H9 (cell line): ENCODE measurements at places on chromosomes 12 and 14.
A peak's percentile ranks its signal among the peaks of the same experiment; 100 is the strongest.

DNA sequence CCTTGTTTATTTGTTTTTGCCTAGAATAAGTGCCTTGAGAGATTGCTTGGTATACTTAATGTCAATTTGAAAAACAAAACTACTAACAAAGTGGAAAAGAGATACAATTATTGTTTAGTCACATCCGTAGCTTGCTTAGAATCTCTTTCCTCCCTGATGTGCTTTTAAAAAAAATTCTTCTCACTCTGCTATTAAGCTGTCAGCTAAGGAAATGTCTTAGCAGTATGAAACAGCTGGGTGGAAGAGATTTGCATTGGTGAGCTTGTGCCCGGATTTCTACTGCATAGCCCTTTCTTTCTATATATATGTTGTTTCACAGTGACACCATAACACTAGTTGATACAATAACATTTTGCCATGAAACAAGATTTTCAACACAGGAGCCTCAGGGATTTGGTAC lies 229.4 kb upstream of the RGS6 start:
- no peak for DNase-seq

DNA sequence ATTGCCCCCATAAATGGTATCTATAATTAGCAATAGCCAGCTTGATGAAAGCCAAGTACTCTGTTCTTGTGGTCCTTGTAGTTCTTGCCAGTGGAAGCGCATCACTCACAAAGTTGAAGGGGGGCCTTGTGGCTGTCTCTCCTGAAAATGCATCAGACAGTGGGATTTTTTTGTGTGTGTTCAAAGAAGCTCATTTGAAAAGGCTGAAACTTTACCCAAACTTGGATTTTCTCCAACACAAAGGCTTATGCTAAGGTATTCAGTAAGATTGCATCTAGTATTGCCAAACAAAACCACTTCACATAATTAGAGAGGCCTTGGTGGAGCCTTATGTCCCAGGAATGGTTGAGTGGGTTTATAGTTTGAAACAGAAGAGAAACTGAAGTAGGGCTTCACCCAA lies 216.7 kb upstream of the TMTC1 start:
- DNase-seq: no peak

GRCh38 chr14:61925043-61925442 lies 162.8 kb downstream of the SNAPC1 start:
- peak; percentile 49 for DNase-seq

GRCh38 chr14:63877550-63877939 lies 24.7 kb downstream of the SYNE2 start:
- no peak for DNase-seq

DNA sequence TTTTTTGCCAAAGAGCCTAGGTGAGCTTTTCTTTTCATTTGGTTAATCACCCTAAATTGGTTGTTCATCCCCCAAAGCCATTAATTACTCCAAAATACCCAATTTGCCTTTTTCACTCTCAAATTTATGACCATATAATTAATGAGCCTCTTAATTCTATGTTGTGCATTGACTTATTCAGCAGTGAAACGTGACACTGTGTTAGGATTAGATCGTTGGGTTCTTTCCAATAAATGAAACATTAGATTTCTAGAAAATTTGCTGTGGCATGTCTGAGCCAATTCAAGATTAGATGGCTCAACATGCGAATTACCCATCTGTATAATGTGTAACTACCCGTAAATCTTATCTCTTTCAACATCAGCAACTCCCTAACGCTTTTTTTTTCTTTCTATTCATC lies 273.4 kb downstream of the BMP4 start:
- DNase-seq: no peak

DNA sequence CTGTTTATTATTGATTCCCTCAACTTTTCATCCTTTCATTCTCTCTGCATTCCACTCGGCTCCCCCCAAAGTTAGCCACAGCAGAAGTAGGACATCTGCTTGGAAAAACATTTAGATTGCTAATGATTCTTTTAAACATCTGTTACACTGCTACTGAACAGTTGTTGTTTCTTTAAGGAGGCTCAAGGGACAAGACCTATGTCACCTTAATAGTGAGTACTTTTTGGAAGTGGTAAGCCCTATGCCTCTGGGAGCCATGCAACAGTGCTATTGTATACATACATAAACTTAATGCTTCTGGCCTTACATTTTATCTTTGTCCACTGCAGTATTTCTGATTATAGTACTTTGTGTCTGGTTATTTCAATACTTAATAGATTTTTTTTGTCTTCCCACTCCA lies 628.2 kb upstream of the FOXG1 start:
- DNase-seq: no peak

- DNase-seq: no peak
Measured at GRCh38 chr14:58705066-58705465, 67.3 kb downstream of the DACT1 start.

DNA sequence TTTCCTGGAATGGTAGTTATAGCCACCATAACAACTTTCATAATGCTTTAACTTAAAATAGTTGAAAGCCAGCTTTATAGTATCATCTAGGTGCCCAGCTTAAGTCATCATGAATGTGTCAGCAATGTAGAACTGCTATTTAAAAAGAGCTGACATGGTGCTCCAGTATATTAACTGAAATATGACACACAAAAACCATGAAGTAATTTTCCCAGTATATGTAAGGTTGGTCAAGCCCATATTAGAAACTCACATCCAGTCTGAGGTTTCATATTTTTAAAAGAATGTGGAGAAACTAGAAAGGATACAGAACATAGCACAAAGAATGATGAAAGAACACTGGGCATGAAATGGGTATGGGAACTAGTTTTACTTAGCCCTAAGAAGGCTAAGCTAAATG lies 121.3 kb upstream of the KRAS start:
- DNase-seq: no peak

DNA sequence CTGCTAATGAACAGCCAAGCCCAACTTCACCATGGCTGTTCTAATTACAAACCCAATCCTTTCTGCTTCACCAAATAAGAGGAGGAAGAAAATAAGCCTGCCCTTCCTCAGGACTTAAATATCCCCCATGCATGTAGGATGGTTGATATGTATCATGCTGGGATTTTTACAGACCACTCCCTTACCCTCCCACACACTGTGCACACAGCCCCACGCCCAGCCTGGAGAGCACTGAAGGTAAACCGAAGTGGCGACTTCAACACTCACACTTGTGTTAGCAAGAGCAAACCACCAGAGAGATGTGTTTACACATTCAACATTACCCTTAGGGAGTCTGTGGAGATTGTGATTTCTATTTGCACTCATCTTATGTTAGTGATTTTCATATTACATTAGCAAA lies 241.2 kb downstream of the EGLN3 start:
- no peak for DNase-seq

- no peak for DNase-seq
Measured at GRCh38 chr14:63713764-63714163, 14.1 kb downstream of the SGPP1 start.

DNA sequence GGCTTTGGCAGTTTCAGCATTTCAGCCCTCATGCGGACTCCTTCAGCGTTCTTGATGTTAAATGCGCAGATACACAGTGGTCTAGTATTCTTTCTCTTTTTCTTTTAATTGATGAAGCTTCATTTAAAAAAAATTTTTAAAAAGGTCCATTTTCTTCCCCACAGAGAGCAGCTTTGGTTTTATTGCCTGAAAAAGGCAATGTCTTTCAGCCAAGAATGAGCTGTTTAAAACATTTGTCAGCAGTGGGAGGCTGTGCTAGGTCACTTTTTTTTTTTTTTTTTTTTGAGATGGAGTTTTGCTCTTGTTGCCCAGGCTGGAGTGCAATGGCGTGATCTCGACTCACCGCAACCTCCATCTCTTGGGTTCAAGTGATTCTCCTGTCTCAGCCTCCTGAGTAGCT lies 13.5 kb downstream of the KMT5A start:
- DNase-seq: no peak

DNA sequence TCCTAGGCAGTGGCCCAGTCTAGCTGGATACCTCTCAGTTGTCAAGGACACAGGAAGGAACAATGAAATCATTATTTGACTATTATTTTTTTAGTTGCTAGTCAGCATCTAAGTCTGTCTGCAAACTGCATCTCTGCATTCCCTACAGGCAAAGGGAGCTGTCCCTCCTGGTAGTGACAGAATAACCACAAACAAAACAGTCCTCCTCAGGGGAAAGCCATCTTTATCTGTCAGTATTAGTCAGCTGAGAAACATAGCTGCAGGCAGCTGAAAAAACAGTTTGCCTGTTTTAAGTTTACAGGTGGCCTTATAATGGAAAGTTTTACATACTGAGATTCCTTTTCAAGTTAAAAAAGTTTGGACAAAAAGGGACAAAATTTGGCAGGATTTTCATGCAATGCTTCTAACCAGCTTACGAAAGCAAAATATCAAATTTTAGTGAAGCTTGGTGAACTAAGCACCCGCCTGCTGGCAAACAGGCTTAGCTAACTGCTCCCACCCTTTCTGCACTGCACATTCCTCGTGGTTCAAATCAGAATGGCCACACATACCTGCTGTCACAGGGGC lies 29.5 kb downstream of the SLC25A21 start:
- DNase-seq: no peak

- DNase-seq: no peak
Measured at GRCh38 chr14:68733086-68733914, 59.6 kb downstream of the ZFP36L1 start.

GRCh38 chr12:129909051-129910020 lies 5.5 kb upstream of the TMEM132D start:
- peak; percentile 24 for DNase-seq

GRCh38 chr12:29155079-29155478 lies 6.0 kb downstream of the FAR2 start:
- DNase-seq: no peak

GRCh38 chr14:58744801-58745394 lies 107.1 kb downstream of the DACT1 start:
- no peak for DNase-seq

DNA sequence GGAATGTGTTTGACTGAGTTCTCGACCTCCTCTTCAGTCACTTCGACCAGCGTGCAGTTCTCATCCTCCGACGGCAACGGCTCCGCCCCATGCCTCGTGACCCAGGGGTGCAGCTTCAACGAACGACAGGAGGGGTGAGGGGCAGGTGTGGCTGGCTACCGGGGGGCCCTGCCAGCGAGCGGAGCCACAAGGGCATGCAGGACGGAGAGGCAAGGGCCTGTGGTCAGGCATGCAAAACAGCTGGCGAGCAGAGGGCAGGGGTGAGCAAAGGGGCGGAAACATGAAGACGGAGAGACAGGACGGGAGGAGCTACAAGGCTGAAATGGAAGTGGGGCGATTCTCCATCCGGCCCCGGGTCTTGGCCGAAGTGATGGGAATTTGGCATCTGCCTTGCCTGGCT lies 38.7 kb downstream of the P2RX4 start:
- DNase-seq: no peak

DNA sequence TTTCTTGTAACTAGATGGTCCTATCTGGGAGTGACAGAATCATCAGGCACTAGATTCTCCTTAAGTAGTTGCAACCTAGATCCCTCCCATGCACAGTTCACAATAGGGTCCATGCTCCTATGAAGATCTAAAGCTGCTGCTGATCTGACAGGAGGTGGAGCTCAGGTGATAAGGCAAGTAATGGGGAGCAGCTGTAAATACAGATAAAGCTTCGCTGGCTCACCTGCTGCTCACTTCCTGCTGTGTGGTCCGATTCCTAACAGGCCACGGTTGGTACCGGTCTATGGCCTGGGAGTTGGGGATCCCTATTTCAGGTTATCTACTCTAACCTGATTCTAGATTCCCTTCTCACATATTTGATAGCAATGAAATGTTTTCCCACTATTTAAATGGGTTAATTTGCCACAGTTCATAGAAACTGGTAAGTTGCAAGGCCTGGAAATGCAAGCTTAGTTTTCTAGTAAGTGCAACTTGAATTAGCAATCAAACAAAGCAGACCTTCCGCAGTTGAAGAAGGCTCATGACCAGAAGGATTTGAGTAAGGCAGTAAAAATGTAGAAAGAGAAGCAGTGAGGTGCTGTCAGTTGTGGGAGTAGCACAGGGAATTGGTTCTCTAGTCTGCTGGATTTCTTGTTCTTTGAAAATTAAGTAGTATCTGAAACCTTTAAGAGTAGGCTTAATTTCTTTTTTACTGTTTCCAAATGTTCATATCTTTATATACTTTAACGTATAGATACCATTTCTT lies 332.3 kb downstream of the EGLN3 start:
- no peak for DNase-seq

- no peak for DNase-seq
Measured at GRCh38 chr12:52944683-52945388, 4.1 kb upstream of the KRT18 start.

DNA sequence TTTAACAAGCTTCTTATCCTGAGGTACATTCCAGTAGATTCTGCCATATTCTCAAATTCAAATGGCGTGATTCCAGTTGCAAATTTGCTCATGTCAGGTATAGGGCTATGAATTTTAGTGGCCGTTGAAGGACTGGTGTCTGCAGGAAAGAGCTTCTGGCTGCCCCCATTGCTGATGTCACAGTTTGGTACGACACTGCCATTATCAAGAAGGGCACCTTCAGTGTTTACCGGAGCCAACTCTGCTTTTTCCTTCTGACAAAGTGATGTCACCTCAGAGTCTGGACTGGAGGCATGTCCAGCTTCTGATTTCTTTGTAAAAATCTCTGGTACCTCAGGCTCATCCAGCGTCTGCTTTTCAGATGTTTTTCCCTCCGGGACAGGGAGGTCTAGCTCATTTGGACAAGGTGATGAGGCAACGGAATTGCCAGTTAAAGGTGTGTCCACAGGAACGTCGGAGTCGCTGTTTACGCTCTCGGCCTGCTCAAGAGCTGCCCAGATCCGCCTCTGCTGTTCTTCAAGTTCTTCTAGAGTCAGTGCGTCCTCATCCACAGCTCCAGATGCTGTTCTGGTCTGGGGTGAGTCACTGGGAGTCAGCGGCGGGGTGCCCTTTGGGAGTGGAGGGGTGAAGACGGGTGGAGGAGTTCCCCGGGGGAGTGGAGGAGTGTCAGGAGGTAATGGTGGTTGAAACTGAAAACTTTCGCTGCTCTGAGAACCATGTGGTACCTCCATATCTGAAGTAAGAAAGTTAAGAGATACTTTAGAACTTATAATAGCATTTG lies 27.0 kb downstream of the ZCCHC8 start:
- no peak for DNase-seq
